ENCODE measurements at places on chromosomes 1 and 21.

- DNase-seq, result no peak
Measured at GRCh38 chr1:145785547-145785946, 38.3 kb downstream of the RNF115 start.

GRCh38 chr1:162110910-162111309 lies 41.4 kb downstream of the NOS1AP start:
- DNase-seq, result no peak

DNA sequence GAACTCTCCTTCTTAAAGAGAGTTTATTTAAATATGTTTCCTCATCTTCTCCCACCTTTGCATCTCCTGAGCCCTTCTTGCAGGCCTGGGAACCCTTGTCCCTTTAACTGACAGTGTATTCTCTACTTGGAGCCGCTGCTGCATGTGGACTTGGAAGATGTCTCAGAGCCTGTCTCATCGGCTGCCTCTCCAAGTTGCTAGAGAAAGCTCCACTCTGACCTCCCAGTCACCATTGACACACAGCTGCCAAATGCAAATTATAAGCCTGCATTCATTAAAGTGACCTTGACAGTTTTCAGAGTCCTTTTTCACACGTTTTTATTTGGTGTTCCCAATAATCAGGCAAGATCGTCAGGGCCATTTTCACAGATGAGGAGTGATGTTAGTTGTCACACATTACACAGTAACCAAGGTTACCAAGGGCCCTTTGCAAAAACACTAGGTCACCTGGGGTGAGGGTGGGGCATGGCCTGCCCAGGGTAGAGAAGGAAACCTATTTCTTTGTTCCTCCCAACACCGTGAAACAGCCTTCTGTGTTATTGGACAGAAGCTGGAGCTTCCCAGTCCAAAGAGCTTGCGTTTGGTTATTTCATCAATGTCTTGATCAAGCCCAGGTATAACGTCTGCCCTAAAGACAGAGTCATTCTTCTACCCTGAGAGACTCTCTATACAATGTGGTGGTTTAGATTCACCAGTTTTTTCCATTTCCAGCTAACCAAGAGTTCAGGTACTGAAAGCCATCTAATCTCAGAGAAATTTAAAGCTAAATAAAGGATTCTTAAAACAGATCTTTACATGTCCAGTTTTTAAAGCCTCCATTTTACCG lies 164.1 kb downstream of the GALNT2 start:
- DNase-seq, result no peak

GRCh38 chr1:109917768-109918606 lies 7.3 kb downstream of the CSF1 start:
- no peak for DNase-seq

DNA sequence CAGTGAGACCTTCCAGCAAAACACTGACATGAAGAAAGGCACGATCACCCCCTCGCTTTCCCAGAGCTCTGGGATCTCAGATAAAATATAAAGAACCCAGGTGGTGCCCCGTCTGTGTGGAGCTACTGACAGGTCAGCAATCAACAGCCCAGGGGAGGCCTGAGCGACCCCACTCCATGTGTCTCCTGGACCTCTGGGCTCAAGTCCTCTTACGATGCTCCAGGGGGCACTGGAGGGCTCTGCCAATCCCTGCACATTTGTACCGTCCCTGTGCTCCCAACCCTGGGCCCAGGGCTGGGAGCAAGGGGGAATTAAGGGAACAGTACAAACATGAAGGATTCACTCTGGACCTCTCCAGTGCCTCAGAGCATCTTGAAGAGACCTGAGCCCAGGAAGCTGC lies 12.5 kb downstream of the S100A7A start:
- DNase-seq, result no peak

- no peak for DNase-seq
Measured at GRCh38 chr1:36128126-36128904, 3.3 kb upstream of the COL8A2 start.

- DNase-seq, result no peak
Measured at GRCh38 chr1:218926631-218927030, 247.0 kb upstream of the LYPLAL1 start.

DNA sequence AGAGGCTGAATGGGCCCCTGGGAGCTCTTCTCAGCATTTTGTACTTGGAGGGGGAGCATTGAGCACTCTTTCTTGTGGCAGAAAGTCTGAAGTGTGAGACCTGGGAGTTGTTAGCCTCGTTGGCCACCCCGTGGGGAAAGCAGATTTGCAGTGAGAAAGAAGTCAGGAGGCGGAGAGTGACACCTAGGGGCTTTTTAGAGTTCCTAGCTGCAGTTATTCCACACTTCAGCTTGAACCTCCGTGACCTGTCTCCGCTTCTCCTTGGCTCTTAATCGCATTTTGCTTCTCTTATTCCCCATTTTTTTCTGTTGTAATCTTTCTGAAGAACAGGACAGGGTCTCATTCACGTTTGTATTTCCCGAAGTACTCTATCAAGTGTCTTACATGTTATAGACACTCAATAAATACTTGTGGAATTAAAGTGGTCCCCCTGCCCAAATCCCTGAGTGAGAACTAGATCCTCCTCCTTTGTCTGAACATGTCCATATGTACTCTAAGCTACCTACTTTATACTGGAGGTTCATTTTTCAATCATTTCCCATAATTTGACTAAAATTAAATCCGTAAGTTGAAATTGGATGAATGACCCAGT lies 14.5 kb upstream of the C1orf141 start:
- no peak for DNase-seq

DNA sequence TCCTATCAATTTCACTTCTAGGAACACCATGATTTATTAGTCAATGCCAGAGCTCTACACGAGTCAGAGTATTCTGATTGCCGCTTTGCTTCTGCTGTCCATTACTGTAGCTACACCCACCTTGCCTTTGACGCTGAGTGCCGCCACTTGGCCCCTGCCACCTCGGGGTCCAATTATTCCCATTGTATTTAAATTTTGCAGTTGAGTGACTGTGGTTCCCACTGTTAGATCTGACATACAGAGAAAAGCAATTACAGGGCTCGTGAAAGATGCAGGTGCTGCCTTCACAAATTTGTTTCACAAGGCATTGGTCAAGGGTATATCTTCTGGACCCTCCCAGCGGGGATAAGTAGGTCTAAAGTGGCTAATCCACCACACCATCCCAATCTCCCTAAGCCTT lies 428.9 kb downstream of the SIPA1L2 start:
- DNase-seq, result no peak

DNA sequence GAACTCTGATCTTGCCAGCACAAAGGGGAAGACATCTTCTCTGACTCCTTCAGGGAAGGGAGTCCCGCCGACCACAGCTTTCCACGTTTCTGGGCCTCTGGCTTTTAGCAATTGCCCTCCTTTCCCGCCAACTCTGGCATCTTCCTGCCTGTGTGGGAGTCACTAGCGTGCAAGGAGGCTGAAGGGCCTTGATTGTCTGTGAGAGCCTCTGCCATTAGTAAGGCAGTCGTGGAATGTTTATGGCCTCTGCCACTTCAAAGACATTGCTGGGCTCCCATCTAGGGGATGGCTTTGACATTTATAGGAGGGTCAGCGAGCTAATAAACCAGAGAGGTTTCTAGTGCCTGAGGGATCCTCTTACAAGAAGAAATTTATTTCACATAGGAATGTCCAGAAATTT lies 14.3 kb upstream of the PROK1 start:
- DNase-seq, result no peak

GRCh38 chr1:166915941-166916340 lies 39.9 kb upstream of the TADA1 start:
- no peak for DNase-seq

- no peak for DNase-seq
Measured at GRCh38 chr1:115809847-115810246, 31.1 kb downstream of the NHLH2 start.

DNA sequence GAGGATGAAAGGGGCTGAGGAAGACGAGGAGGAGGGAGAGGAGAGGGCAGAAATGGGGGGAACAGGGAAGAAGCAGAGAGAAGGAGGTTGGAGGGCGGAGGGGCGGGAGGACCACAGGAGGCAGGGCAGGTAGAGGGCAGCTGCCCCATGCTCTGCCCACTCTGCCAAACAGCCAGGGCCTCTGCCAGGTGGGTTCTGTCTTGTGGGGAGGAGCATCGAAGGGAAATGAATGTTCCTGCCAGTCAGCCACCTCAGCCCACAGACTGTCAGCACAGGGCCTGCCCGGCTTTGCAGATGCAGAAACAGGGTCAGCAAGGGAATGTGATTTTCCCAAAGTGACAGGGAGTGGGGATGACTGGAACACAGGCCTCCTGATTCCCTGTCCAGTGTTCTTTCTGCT lies 82.6 kb downstream of the GRIK3 start:
- DNase-seq, result no peak

DNA sequence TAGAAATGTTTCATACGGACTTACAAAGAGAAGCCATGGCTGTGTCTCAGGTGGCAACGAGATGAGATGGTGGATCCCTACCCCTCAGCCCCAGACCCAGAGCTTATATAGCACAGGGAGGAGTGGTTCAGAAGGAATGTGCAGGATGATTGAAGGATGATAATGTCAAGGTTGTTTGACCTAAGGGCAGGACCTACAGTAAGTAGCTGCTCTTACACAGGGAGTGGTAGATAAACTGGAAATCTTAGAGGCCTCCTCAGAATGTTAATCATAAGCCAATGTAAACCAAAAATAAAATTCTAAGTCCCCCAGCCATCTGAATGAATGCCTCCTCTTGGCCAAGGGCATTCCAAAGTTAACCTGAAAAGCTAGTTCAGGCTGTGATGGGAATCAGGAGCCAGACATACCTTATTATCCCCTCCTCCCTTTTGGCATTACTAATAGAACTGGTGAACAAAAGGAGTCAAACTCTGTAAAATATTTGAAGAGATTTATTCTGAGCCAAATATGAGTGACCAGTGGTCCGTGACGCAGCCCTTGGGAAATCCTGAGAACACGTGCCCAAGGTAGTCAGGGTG lies 45.8 kb upstream of the PDE9A start:
- no peak for DNase-seq

GRCh38 chr1:66475940-66476339 lies 58.0 kb upstream of the SGIP1 start:
- no peak for DNase-seq

- DNase-seq, result no peak
Measured at GRCh38 chr1:99970713-99971255, 988 bp downstream of the SLC35A3 start.

DNA sequence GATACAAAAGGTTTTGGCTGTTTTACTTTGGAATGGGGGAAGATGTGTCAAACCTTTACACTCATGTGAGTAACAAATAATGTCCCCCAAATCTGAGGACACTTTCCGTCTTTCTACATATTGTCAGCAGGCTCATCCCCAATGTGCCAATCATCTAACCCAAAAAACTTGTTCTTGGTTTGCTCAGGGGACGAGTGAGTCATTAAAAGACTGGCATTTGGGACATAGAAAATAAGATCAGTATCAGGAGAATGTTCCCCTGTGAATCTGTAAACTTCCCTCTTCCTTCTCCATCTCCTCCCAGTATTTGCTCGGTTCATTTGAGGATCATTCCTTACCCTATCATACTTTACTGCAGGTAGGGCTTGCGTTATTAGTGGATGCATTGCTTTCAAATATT lies 194.1 kb upstream of the RUNX1 start:
- DNase-seq, result no peak

- no peak for DNase-seq
Measured at GRCh38 chr1:226737819-226738420, 1.2 kb downstream of the ITPKB start.

DNA sequence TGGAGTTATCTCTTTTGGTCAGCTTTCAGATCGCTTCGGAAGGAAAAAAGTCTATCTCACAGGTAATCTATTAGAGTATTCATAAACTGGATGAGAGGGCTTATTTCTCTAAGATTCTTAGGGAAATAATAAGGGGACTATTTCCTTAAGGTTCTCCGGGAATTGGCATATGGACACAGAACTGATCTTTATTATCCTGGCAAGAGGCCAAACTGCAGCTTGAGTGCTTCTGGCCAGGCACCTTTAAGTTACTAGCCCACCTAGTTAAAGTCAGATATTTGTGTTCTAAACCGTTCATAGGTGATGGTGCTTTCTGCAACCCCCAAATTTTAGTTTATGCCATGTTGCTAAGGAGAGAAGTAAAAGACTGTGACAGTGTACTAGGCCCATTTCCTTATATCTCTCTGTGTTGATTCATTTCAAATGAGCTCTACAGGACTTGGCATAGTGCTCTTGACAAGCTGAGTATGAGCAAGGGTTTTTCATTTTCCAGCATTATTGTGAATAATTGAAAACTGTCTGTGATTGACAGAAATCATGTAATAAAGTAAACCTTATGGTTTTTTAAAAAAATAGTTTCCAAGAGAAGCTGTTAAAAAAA lies 43.4 kb downstream of the SLC22A15 start:
- no peak for DNase-seq

DNA sequence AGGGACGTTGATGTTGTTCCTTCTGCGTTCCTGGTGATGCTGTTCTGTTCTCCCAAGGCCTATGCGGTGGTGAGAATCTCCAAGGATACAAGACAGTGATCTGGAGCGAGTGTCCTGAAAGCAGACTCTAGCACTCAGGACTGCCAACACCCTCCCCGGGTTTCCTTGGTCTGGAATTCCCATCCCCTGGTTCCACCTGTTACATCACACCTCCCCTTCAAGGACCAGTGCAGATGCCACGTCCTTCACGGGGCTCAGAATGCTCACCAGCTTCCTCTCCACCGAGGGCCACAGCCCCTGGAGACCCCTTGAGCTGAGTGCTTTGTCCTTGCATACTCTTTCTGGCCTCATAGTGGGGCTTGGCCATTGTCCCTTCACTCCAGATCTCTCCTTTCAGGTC lies 43.5 kb downstream of the B3GALT5 start:
- DNase-seq, result no peak

- no peak for DNase-seq
Measured at GRCh38 chr1:116931016-116931918, 21.6 kb downstream of the PTGFRN start.

GRCh38 chr1:210654176-210654981 lies 325.7 kb downstream of the HHAT start:
- no peak for DNase-seq

- DNase-seq, result no peak
Measured at GRCh38 chr1:117556341-117556740, 49.5 kb upstream of the TENT5C start.

- DNase-seq, result no peak
Measured at GRCh38 chr1:1300352-1300739, 7.4 kb downstream of the ACAP3 start.

- DNase-seq, result no peak
Measured at GRCh38 chr1:223212441-223212840, 69.4 kb upstream of the TLR5 start.

DNA sequence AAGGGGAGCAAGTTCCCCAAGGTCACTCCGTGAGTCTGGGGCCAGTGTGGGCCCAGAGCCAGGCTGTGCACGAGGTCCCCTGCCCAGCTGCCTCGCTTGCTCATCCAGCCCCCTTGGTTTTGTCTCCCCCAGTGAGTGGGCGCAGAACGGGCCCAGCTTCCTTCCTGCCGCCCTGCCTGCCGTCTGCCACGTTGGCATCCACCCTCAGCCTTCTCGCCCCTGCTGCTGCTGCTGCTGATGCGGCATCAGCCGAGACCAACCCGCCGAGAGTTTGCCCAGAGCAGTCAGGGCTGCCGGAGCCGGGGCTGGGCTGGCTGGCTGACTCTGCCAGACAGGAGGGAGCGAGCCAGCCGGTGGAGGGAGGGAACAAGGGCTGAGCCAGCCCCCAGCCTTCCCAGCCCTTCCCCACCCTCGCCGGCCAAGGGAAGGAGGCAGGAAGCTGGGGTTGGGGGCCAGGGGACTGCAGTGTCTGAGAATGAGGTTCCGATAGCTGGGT lies 31.4 kb upstream of the WASF2 start:
- DNase-seq, result no peak

- DNase-seq, result no peak
Measured at GRCh38 chr1:2560299-2561073, 4.3 kb downstream of the TNFRSF14 start.

- no peak for DNase-seq
Measured at GRCh38 chr1:110394493-110394820, 3.6 kb upstream of the SLC16A4 start.

All from NCI-H1048 (cell line).